ENCODE measurements at places on chromosomes 2 and 18.

DNA sequence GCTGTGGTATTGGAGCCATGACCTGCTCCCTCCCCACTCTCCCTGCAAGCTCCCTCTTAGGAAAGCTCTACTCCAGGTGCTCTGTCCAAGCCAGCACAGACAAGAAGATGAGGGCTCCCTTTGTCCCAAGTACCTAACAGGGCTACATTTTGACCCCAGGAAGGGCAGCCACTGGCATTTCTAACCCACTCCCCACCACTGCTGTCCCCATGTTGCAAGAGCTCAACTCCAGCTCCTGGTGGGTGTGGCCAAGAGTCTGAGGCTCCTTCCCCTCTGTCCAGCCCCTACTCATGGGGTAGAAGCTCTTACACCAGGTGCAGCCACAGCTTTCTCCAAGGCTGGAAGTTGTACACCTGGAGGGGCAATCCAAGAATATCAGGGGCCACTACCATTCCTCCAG, 127.0 kb upstream of the NPAS2 start:
- DNase-seq = no peak

DNA sequence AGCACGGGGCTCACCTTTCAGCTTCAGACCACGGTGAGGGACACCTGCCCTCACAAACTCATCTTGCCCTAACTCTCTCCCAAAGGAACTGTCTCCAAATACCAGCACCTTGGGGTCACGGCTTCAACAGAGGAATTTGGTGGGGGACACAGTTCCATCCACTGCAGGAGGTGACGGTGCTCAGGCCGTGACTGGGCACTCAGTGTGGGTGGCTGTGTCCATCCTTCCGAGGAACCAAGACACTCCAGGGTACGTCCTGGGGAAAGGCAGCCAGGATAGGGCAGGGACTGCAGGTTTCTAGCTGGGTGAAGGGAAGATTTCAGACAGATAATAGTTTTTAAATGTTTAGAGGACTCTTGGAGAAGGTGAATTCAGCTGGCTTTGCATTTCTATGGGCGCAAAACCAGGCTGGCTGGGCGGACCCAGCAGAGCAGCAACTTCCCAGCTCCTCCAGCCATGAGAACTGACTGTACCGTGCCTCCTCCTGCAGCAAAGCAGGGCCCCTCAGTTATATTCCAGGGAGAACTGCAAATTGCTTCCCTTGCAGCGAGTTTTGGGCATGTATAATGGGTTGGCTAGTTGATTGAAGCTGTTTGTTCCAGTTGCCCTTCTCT, 23.9 kb upstream of the ALLC start:
- no peak for DNase-seq

- DNase-seq = no peak
Measured at GRCh38 chr2:28135324-28135723, 244.8 kb downstream of the BABAM2 start.

DNA sequence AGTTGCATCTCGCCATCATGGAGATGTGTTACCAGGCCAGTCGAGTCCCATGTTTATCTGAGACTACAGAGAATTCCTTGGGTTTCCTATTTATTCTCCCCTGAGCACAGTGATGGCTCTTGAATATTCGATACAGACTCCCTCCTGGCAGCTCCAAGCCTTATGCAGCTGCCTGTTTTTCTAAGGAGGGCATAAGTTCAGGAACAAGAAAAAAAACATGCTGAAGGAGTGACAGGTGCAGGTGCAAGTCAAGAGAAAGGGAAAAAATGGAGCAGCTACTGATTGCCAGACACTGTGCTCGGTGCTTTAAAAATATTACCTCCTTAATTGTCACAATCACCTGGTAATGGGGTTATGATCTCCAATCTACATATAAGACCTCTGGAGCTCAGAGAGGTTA, 177.2 kb upstream of the DPP10 start:
- no peak for DNase-seq

GRCh38 chr2:181484851-181485637, 27.9 kb downstream of the ITGA4 start:
- no peak for DNase-seq

DNA sequence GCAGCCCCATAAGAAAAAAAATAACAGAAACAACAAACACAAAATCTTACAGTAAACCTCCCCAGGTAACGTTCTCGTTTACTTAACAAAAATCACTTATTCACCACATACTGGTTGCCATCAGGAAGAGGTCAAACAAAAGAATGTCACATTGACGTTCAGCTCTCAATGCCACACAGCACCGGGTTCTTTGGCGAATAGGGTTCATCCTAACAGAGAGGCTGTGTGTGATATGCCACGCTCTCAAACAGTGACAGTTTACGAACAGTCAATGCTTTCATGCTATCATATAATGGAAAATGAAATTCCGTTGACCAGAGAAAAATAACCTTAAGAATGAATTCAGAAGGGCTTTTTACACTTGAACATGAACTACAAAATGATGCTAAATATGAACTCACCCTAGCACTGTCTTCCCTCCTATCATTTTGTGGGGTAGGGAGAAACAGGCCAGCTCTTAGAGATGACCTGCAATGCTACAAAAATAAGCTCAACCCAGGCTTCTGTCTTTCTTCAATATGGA, 2.0 kb downstream of the TMEM163 start:
- no peak for DNase-seq

- DNase-seq = no peak
Measured at GRCh38 chr2:81247648-81248047, 943.1 kb upstream of the LRRTM1 start.

GRCh38 chr2:109242210-109242653, 113.2 kb downstream of the SH3RF3 start:
- DNase-seq = no peak

GRCh38 chr2:54898456-54899226, 151.6 kb downstream of the RTN4 start:
- no peak for DNase-seq

GRCh38 chr2:241029599-241030332, 31.3 kb downstream of the SNED1 start:
- DNase-seq = no peak

- DNase-seq = no peak
Measured at GRCh38 chr2:181786371-181787228, 104.9 kb upstream of the ITPRID2 start.

DNA sequence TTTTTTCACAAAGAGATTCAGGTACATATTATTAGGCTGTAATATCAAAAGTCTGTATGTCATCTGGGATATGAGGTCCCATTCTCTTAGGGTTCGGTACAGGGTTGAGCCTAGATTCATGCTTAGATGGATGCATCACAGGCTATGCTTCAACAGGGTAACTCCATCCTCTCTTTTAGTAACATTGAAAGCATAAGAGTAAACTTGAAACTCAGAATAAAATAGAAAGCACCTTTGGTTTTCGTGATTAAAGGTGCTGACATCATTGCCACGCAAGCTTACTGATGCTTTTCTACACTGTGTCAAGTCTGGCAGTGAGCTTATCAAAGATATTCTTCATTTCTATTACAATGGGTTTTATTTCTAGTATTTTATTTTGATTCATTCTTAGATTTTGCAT, 419.1 kb upstream of the DSEL start:
- no peak for DNase-seq

DNA sequence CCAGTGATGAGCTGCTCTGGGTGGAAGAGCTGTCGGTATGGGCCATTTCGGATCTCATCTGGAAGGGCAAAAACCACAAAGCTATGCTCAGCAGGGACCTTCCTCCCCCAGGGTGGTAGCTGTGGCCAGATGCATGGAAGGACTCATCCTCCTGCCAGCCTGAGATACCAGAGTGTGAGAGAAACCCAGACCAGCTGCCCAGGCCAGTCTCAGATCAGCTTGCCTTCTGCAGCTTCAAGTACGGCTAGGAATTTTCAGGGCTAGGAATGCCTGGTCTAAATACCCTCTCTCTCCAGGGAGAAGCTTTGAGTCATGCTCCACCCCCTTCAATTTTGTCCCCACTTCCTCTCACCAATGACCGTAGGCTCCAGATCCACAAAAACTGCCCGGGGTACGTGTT, 1.4 kb upstream of the TUBA4B start:
- DNase-seq = no peak

DNA sequence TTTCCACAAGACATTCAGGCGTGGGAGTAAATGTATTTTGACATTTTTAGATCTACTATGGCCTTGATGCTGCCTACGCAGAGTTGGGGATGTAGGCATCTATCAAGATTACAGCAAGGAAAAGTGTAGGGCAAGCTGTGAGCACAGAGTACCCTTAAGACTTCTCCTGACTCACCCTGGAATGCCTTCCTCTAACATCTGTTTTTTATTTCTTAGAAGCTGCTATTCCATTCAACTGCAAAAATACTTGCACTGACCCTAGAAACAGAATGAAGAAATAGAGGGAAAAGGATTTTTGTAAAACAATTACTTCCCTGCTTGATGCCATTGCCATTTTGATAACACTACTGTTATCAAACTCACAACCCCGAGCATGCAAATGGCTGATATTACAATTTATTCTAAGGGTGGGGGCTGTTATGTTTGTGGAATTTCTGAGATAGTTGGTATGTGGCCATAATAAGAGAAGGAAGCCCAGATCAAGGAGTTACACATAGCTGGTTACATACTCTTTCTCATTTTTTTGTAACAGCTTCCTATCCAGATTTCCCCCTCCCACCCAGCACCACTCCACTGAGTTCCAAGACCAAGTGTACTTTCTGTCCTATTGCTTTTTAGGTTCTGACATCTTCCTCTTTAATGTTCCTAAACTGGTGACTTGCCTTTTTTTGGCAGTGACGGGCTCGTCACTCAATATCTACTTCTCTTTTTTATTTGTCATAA, 6.0 kb upstream of the ROCK1 start:
- DNase-seq = no peak

- peak; percentile 61 for DNase-seq
Measured at GRCh38 chr2:45669032-45669486, 17.6 kb downstream of the PRKCE start.

DNA sequence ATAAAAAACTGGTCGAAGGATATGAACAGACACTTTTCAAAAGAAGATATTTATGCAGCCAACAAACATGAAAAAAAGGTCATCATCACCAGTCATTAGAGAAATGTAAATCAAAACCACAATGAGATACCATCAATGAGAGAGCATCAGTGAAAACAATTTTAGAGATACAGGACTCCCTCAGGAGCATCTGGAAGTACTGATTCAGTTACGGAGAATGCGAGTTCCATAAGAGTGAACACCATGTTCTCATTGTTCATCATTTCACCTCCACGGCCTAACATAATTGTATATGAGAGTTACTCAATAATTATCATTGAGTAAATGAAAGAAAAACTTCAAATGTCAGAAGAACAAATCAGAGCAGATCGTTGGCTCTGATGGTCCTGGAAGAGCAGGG, 140.9 kb upstream of the TANK start:
- no peak for DNase-seq

- DNase-seq = no peak
Measured at GRCh38 chr2:24402242-24403097, 42.1 kb upstream of the ITSN2 start.

DNA sequence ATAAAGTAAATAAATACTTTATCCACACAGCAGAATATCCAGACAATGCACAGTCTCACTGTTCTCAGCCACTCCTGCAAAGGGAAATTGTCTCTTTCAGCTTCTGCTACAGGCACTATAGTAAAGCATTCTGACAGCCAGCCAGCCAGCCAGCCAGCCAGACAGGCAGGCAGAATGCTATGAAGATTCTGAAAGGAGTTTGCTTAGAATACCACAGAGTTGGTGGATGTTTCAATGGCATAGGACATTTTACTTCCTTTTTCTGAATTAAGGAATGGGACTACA, 116.1 kb upstream of the CYP26B1 start:
- no peak for DNase-seq

- DNase-seq = no peak
Measured at GRCh38 chr2:40213619-40214018, 238.3 kb downstream of the SLC8A1 start.

GRCh38 chr2:20291846-20292408, 58.7 kb downstream of the PUM2 start:
- DNase-seq = no peak

- DNase-seq = peak; percentile 50
Measured at GRCh38 chr2:150204451-150204850, 283.0 kb downstream of the RND3 start.

DNA sequence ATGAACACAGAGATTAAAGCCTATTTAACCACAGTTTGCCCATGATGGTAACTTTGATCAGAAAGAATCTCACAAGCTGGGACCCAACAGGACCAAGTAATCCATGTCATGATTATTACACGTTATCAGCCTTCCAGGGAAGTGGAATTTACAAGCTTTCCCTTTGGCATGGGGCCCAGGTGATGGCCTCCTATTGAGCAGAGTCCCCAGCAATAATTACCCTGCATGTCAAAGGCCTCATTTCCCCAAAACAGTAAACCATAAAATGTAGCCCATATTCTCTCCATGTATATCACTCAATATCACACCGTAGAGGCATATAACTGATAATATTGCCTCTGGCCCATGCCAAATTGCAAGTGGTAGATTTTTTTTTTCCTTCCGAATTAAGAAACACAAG, 38.9 kb downstream of the PRKRA start:
- DNase-seq = no peak

GRCh38 chr2:191860760-191861466, 14.0 kb upstream of the CAVIN2 start:
- no peak for DNase-seq

- no peak for DNase-seq
Measured at GRCh38 chr18:14927701-14928100, 179.7 kb downstream of the ANKRD30B start.

DNA sequence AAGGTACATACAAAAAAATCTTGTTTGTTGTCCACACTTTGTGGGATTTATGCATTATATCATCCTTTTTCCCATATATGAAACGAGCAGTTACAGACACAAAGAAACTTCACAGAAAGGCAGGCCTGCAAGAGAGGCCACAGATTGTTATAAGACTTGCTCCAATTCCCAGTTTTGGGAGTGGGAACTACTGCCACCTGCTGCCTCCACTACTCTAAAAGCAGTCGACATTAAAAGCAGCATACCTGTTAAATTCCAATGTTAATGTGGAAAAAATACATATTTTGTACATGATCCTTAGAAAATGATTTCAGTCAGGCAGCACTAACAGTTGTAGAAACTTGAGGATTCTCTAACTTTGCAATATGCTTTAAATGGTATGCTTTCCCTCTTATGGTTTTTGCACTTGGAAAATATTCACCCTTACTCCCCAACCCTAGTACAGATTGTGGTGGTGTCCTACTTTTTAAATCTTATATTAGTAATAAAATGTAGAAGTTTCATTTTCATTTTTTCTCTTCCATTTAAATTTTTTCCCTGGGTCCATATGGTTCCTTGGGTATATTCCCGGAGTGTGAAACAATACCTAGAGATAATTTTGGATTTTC, 37.9 kb downstream of the SLC38A11 start:
- no peak for DNase-seq

- no peak for DNase-seq
Measured at GRCh38 chr2:154804451-154804850, 106.0 kb downstream of the KCNJ3 start.

GRCh38 chr2:40332191-40332826, 119.6 kb downstream of the SLC8A1 start:
- peak; percentile 87 for DNase-seq

DNA sequence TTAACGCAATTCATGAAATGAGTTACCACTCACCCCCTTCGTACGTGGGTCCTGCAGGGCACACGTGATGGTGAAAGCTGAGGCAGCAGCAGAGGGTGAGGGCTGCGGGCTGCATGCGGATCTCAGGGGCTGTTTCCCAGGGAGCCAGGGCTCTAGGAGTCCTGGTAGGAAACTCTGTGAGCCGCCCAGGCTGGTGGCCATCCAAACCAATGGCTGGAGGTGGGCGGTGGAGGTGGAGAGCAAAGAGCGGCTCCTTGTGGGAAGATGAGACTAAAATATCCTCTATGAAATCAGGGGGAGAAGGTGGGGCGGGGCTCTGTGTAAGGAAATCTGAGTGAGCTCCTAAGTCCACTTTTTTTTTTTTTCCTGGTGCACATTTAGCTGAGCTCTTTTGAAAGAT, 120.1 kb upstream of the SLC1A4 start:
- no peak for DNase-seq

Data from COLO829 (cell line).